Activated CD4-positive, CD25-positive, alpha-beta regulatory T cell treated with anti-CD3 and anti-CD28 coated beads, Interleukin-2, amount 50 U/mL, for 72 hours (primary cell): ENCODE measurements at places on chromosomes 3 and 15.

DNA sequence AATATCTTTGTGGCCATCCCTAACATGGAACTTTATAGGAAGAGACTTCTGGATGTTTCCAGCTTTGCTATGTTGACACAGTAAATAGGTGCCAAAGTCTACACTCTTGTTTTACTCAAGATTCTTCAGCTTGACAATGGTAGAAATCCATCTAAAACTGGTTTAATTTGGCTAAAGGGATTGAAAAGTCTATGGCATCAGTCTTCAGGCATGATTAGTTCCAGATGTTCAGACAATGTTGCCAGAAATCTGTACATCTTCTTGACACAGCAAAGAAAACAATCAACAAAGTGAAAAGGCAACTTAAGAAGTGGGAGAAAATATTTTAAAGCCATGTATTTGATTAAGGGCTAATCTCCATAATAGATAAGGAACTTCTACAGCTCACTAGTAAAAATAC, 130.5 kb downstream of the LRRC3B start:
- no peak for DNase-seq

- DNase-seq, result no peak
These were observed 521.9 kb upstream of the PROK2 start for GRCh38 chr3:72306800-72307341.

GRCh38 chr3:117553461-117553860, 843.9 kb downstream of the TUSC7 start:
- DNase-seq, result no peak

DNA sequence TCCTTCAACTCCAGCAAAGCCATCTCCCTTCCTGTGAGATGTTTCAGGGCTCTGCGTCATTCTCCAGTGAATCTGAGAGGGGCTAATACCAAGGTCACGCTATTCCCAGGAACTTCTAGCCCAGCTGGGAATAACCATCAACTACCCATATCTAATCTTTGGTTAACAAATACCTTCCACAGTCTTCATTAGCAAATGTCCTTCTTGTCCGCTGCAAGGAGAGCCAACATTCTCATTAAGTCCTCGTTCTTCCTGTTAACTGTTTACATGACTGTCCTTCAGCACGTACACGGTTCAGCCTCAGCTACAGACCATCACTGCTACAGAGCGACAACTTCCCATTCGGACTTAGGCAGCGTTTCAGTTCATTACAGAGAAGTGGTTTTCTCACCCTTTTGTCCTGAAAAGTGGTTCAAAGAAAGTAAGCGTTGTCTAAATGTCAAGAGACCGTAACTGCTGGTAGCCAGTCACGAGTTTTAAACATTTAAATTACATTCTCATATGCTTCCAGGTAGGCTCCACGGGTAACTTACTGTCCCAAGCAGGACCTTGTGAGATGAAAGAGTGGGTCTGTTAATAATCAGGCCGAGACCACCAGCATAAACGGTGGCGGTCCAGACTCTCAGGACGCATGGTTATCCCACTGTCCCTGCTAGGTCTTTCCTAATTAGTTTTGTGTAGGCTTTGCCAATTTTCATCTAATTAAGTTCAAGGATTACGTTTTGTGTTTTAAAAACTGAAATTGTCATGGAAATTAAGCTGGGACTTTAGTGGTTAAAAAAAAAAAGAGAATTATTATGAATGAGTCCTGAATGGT, 63.8 kb downstream of the CHSY1 start:
- DNase-seq, result no peak

DNA sequence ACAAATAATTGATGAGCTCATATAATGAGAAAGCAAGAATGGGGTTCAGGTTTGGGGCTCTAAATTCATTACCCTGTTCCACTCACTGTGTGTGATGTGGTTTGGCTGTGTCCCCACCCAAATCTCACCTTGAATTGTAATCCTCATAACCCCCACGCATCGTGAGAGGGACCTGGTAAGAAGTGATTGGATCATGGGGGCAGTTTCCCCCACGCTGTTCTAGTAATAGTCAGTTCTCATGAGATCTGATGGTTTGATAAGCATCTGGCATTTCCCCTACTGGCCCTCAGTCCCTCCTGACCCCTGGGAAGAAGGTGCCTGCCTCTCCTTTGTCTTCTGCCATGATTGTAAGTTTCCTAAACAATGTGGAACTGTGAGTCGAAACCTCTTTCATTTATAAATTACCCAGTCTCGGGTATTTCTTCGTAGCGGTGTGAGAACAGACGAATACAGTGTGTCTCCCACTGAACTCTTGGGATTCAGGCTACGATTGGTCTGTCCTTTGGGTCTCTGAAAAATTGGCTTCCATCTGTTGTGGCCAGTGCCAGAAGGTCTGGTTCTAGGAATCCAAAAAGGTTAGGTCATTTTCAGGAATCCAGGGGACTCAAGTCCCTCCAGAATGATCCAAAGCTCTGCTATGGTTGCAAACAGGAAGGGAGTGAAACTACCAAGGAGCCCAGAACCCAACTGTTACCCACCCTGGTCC, 87.7 kb downstream of the XXYLT1 start:
- no peak for DNase-seq

GRCh38 chr3:23242106-23242505, 39.0 kb downstream of the UBE2E2 start:
- no peak for DNase-seq

GRCh38 chr15:93105485-93105884, 16.5 kb upstream of the RGMA start:
- no peak for DNase-seq

DNA sequence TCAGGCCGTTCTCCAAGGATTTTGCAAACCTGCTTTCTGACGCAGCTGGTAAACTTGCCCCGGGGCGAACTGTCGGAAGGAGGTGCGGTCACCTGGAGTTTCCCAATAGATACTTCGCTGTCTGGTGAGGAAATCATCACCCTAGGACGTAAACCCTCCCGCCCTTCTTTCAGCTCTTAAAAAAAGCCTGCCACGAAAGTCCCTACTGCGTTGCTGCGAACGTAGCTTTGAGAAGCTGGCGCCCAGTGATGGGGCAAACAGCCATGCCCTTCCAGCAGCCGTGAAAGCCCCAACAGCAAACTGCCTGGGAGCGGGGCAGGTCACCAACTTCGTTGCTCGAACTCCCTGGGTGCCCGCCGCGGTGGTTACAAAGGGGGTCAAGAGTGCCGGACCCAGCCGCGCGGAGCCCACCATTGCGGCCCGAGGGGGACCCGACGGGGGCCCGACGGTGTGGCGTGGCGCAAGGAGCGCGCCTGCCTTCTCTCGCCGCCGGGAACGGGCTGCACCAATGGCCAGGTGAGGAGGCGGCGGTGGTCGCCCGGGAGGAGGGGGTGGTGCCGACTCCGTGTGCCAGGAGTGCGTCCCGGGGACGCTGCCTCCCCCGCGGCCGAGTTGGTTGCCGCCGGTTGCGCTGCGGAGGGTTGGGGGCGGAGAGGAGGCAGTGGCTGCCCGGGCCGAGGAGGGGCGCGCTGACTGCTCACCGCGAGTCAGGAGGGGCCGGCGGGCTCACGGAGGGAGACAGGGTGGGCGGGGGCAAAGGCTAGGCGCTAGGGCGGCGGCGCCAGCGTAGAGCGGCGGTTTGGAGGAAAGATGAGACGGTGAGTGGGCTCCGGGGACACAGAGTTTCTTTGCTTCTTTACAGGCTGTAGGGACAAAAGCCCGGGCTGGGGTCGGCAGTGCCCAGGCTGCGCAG, at the start of gene PHLDB2:
TSS of gene PHLDB2 (plus strand) at position 205 of the 913 bp plus-strand sequence. CDS start 24,813 bp downstream, outside the sequence.
- peak; percentile 36 for DNase-seq

DNA sequence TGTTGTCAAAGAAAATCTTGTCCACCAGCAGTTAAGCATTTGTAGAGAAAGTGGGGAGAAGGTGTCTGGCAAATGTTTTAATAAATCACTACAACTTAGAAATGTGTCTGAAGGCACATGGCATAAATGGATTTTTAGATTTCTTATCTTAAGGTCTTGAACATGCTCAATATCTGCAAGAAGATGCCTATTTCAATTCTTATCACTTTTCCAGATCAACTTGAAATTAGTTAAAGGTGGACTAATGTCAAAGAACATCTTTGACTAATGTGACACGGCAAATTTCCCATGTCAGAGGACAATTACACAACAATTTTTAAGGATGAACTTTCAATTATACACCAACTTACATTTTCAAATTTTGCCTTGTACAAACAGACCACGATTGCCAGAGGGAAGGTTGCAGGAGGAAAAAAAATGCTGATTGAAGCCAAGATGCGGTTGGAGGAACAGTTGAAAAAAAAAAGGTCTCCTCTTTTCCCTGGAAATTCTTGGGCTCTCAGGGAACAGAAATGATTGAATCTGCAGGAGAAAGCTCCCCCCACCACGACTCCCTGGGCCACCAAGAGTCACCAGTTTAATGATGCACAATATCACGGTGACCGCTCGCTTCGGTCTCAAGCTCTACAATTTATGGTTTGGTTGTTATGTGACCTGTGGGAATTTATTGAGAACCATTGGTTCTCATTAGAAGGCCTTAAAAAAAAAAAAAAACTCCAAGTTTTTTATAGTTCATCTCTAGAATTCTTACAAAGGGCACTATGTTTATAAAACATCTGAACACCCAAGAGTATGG, 507.6 kb upstream of the ADAMTS9 start:
- no peak for DNase-seq

DNA sequence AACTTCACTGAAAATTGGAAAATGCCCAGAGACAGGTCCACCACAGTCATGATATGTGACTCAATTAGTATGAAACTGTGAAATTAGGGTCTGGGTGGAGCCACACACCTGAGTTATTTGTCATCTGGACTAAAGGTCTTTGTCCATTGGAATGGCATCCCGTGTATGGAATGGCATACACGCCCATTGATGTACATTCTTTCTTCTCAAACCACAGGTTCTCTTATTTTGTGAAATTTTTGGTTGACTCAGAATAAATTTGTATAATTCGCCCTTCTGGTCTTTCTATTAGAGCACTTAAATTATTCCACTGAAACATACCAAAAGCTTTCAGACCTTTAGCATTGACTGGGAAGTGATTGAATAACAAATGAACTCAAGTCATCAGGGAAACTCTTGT, 66.8 kb upstream of the UBE2E1 start:
- DNase-seq, result no peak

GRCh38 chr3:72862314-72863090, 14.3 kb upstream of the SHQ1 start:
- DNase-seq, result no peak

- DNase-seq, result no peak
These were observed 150.2 kb upstream of the CBLB start for GRCh38 chr3:106018929-106019550.

DNA sequence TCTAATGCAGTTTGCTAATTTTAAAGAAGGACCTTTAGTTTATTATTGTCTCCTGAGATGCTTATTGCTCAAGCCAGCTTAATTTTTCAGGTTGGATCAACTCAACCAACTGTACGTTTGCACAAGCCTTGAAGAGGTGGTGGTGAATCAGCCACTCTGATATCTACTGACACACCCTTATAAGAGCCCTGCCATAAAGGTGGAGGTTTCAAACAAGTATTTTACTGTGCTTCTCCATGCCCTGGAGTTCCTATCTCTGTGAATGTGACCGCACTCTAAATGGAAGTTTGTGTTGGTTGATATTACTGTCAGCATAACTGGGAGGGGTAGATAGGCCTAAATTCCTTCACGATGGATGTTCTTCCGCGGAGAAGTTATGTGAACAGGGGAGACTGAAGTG, 297.3 kb upstream of the UBE2E1 start:
- DNase-seq, result no peak

- no peak for DNase-seq
These were observed 31.2 kb downstream of the DPH6 start for GRCh38 chr15:35514759-35515158.

- no peak for DNase-seq
These were observed 23.2 kb downstream of the PLA2G4B start for GRCh38 chr15:41861736-41862356.

DNA sequence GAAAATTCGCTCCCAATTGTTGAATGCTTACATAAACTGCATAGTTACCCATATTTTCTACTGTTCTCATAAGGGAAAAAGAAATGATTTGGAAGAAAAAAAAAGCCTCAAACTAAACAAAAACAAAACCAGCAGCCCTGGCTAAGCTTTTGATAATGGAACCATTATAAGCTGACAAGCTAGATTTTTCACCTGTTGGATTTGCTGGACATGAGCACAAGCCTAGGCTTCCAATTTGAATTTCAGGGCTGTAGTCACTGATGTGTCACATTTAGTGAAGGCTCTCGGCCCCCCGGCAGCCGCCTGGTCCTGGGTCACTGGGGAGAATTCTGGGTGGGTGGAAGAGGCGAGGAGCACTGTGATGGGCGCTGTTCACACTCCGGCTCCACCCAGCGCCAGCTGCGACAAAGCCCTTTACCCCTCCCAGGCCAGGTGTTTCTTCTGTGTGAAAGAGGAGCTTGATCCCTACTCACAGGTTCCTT, 4.6 kb downstream of the FBXL22 start:
- DNase-seq, result no peak

GRCh38 chr3:139491966-139492365, 15.7 kb upstream of the RBP2 start:
- no peak for DNase-seq

GRCh38 chr3:160260587-160261270, 35.5 kb downstream of the C3orf80 start:
- DNase-seq, result no peak

GRCh38 chr3:184315871-184316661, 1.7 kb downstream of the EIF4G1 start:
- no peak for DNase-seq

DNA sequence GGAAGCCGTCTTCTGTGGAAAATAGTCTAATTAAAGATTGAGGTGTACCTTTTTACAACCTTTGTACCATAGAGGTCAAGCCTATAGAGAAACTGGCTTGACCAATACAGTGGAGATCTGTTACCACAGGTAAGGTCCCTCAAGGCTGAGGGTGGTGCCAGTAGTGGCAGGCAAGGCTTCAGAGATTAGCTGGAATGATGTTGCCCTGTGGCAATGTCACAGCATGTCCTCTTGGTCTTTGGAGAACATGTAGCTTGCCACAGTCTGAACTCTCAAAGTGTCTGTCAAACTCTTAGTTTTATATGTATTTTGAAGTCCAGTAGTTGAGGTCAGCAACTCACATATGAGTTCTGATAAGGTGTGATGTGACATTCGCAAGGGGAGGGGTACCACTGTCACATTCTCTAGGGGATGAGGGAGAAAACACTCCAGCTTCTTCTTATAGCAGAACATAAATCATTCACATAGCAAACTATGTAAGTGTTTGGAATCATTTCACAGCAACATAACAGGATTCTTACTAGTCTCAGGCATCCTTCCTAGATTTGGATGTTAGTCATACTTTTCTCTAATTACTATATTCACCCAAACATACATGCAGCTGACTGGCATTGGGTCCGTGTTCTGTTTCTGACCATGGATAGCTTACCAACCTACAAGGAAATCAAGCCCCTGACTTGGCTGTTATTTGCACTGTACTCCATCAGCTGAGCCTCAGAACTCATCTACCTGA, 173.6 kb downstream of the UBE2E2 start:
- no peak for DNase-seq
